ENCODE measurements at places on chromosomes 1 and 21.

DNA sequence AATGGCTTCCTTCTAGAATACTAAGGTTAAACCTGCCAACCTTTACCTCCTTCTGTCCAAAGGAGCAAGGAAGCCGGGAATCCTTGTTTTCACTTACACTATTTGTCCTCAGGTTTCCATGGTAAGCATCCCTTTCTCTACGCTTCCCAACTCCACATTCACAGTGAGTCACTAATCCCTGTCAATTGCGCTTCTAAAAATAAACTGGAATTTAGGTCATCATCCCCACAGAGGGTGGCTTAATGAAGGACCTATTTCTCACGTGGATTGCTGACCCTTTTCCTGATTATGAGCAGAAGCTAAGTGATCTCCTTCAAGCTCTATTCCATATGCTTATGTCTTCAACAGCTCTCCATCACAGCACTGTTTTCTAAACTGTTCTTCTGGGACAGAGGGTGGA, 39.9 kb upstream of the ABCA4 start:
- no peak for DNase-seq

- DNase-seq: no peak
These were observed 3.8 kb downstream of the NFIA start for GRCh38 chr1:61085983-61086644.

DNA sequence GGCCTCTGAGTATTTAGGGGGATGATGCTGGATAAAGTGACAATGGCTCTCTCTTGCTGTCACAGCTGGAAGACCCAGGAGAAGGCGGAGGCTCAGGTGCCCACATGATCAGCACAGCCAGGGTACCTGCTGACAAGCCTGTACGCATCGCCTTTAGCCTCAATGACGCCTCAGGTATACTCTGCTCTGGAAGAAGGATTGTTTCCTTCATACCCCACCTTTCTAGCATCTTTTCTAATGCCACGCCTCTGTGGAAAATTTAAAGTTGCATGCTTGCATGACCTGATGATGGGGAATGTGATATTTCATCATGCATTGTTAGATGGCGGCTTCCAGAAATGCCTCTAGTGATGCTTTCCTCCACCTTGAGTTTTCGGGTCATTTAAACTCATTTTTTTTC, 2.8 kb downstream of the MAP3K7CL start:
- no peak for DNase-seq

DNA sequence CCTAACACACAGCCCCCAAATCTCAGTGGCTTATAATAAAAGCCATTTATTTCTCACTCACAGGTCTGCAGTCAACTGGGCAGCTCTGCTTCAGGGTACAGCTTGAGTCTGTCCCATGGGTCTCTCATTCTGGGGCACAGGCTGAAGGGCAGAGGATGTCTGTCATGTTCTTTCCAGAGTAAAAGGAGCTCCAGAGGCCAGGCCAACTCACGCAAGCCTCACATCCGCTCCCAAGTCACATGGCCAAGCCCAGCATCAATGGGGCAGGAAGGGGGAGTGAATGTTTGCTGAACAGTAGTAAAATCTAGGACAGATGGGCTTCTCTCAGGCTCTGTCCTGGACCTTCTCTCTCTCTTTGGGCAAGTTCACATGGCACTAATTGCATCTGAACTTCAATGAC, 7.1 kb upstream of the SSBP3 start:
- DNase-seq: no peak

GRCh38 chr1:217630711-217631591, at the start of the genes GPATCH2 and SPATA17:
Gene GPATCH2 (minus strand): TSS chr1:217631090. CDS start chr1:217630971, 119 bp downstream.
Gene SPATA17 (plus strand): TSS chr1:217631344. CDS start chr1:217631379, 35 bp downstream.
- DNase-seq: peak; percentile 59

- no peak for DNase-seq
These were observed 18.8 kb upstream of the SELP start for GRCh38 chr1:169648709-169649108.

- no peak for DNase-seq
These were observed 152.8 kb downstream of the TTLL7 start for GRCh38 chr1:83846138-83846537.

- no peak for DNase-seq
These were observed 10.0 kb downstream of the MROH7 start for GRCh38 chr1:54651608-54652007.

GRCh38 chr21:32135401-32136363, 143.2 kb downstream of the MIS18A start:
- DNase-seq: no peak

DNA sequence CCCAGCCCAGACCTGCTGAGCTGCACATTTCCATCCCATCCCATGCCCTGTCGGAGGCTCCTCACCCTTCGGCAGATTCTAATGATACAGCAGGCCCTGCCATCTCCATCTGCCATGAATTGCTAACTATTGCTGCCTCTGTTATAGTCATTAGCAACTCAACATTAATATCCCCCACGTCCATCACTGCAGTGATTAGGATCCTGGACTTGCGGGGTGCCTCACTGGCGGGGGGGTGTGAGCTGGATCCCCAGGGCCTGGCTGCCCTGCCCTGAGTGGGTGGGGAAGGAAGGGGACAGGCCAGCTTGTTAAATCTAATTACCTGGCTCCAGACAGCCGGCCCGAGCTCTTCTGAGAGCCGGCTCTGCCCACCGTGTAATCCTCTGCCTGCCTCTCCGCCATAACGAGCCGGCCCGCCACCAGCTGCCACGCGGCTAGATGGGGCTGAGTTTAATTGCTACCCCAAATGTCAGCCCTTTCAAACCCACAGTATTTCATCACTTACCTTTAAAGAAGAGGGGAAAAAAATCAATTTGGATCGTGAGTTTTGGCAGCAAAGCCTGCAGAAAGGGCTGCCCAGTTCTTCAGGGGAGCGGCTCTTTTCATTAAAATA, 227.3 kb upstream of the CSF3R start:
- DNase-seq: no peak

DNA sequence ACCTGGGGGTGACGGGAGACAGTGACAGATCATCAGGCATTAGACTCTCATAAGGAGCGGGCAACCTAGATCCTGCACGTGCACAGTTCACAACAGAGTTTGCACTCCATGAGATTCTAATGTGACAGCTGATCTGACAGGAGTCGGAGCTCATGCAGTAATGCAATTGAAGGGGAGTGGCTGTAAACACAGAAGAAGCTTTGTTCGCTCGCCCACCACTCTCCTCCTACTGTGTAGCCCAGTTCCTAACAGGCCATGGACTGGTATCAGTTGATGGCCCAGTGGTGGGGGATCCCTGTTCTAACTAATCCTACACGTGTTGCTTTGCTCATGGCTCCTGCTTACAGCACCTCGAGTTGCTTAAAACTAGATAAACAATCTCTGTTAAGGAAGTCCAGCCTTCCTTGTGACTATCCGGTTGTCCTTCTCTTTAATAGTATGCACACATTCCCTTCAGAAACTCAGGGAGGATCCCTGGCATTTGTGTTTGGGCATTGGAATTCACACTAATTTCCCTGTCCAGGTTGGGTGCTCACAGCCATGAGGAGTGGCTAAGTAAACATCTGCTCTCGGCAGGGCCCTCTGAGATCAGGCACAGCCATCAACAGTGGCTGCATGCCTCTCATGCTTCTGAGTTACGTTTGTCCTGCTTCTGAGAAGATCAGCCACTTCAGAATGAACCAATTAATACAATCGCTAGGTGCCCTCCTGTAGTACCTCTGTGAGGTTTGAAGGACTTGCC, 21.1 kb upstream of the F3 start:
- DNase-seq: no peak

GRCh38 chr21:42790520-42791065, 88.7 kb downstream of the WDR4 start:
- no peak for DNase-seq

GRCh38 chr1:212722270-212722957, 22.8 kb upstream of the BATF3 start:
- DNase-seq: no peak
